CD4-positive, alpha-beta memory T cell (primary cell): ENCODE measurements at places on chromosomes 6 and 20.

GRCh38 chr20:4684837-4685413 is 36.8 kb upstream of the PRND start:
- no peak for DNase-seq

DNA sequence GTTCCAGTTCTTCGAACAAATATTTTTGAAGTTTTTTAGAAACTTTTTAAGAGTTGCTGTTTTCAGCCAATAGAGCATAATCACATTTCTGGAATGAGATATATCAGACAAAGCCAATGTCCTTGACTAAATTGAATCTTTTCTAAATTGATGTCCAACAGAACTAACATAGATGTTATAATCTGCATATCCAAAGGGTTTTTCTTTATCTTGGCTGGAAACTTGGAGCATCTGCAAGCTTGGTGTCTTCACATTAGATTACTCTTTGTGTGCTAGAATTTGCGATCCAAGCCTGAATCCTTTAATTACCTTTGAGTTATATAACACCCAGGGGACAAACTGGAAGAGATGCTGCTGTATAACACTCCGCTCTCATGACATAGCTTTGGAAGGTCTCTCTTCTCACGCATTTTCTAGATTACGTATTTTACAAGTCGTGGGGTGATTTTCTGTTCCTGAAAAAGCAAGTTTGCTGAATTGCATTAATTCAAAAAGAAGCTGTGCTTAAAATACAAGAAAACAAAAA is 64.4 kb upstream of the FUCA2 start:
- no peak for DNase-seq

DNA sequence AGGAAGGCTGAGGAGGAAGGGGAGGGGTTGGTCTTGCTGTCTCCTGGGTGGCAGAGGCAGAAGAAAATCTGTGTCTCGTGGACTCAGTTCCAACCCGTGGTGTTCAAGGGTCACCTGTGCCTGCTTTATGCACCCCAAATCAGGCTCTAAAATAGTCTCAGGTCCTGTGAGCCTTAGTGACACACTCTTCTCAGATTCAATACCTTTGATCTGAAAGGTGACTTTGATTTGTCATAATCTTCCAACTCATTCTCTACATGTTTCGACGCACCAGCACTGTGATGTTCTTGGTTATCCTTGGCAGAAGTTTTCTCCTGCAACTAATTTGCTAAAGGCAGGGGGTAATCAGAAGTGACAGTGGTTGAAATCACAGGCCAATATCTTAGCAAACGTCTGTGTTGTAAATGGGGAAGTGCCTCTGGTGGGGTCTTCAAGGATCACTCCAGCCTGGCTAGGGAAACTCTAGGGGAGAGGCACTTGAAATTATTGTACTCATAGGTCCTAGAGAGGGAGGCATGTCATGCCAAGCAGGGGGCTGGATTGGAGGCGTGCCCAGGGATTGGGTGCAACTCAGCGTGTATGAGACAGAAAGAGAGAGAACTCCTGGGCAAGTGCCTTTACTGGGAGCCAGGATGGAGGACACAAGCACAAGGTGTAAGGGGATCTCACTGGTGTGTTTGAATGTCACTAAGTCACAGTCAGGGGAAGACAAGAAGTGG is 19.0 kb upstream of the PRND start:
- no peak for DNase-seq

GRCh38 chr6:159720708-159721107 is 6.6 kb upstream of the WTAP start:
- peak; percentile 65 for DNase-seq

DNA sequence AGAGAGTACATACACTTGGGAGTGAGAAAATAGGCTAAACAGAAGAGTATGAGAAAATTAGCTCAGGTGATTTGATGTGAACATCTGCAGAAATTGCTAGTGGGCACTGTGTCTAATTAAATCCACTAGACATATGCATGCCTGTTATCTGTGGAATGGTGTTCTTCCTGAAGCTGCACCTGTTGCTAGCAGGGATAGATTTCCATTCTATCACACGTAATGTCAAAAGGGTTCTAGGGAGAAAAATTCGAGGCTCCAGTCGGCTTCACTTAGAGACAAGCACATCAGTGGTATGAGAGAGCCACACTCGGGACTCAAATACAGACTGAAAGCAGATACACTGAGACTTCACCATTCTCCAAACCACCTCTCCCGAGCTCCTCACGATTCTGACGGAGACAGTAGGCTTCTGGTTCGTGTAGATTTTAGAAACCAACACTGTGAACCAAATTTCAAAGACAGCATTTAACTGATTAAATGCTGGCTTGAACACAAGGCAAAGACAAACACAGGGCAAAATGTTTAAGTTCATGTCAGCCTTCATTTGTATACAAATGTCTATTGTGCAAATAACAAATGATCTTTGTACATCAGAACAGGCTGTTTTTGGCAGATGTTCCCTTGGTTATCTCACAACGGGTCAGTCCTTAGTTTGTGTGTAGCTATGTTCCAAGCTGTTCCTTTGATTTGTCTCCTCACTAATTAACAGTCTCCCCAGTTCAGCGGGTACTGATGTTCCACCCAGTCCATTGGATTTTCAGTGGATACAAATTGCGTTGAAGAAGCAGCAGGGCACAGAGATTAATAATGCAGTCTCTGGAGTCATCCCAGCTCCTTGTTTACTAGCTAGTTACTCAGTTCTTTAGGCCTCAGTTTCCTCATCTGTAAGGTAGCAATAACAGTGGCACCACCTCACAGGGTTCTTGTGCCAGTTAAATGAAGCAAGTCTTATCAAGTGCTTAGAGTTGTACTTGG is 131.0 kb upstream of the IFNGR1 start:
- no peak for DNase-seq

DNA sequence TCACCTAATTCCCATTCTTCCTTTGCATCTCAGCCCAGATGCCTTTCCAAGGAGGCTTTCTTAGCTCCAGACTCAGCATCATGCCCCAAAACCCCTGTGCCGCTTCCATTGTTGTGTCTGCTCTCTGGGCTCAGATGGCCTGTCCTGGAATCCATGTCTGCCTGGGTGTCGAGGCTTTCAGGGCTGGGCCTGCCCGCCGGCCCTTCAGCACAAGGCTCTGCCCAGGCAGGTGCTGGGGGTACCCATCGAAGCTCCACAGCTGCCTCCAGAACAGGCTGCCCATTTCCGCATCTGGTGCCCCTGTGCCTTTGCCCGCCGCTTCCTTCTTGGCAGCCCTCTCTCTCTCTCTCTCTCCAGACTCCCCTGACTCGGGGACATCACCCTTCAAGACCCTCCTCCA is 1.2 kb downstream of the CPXM1 start:
- no peak for DNase-seq

- no peak for DNase-seq
Measured at GRCh38 chr20:24448170-24448569, 21.3 kb upstream of the SYNDIG1 start.

GRCh38 chr20:6074145-6074561 is 20.3 kb upstream of the LRRN4 start:
- no peak for DNase-seq

GRCh38 chr6:7674291-7674690 is 51.6 kb upstream of the BMP6 start:
- DNase-seq: no peak

- no peak for DNase-seq
Measured at GRCh38 chr6:43196337-43196736, 14.3 kb downstream of the CUL9 start.
